ENCODE measurements at places on chromosomes 6 and 20. TPM values are rescaled to one million over a fixed set of nuclear protein-coding genes. Genes with fewer than 3 reads are reported as not detected.

The CLIC5 gene
- total RNA-seq, result 10.1 TPM

The DNAJC5 gene
- 35.7 TPM for total RNA-seq

The CGAS gene
- total RNA-seq, result 21.4 TPM

The IP6K3 gene
- total RNA-seq, result not detected

The ACSS2 gene
- 15.6 TPM for total RNA-seq

The C20orf144 gene
- total RNA-seq, result 0.13 TPM

The SSR1 gene
- 96.1 TPM for total RNA-seq

The ZC3H12D gene
- total RNA-seq, result 248 TPM

The LAMA4 gene
- total RNA-seq, result not detected

The ITCH gene
- total RNA-seq, result 44.4 TPM

The TCF15 gene
- not detected for total RNA-seq

The ANKRD66 gene
- total RNA-seq, result not detected

The CRIP3 gene
- total RNA-seq, result 1.3 TPM

The LHFPL5 gene
- total RNA-seq, result not detected

The COQ3 gene
- total RNA-seq, result 1.0 TPM

The MEI4 gene
- not detected for total RNA-seq

The SYCP2L gene
- total RNA-seq, result not detected

The BTNL2 gene
- total RNA-seq, result not detected

The GGTLC1 gene
- not detected for total RNA-seq
